Stimulated activated CD4-positive, alpha-beta T cell treated with anti-CD3 and anti-CD28 coated beads, Interleukin-2, amount 100 ng/mL, for 4 hours (primary cell): ENCODE measurements at places on chromosomes 7 and 10.

GRCh38 chr10:7409045-7409731 lies 1.6 kb downstream of the SFMBT2 start:
- no peak for DNase-seq

GRCh38 chr7:16356301-16356958 lies 64.9 kb downstream of the CRPPA start:
- no peak for DNase-seq

- DNase-seq, result no peak
Measured at GRCh38 chr10:24958091-24958720, 5.8 kb upstream of the PRTFDC1 start.

DNA sequence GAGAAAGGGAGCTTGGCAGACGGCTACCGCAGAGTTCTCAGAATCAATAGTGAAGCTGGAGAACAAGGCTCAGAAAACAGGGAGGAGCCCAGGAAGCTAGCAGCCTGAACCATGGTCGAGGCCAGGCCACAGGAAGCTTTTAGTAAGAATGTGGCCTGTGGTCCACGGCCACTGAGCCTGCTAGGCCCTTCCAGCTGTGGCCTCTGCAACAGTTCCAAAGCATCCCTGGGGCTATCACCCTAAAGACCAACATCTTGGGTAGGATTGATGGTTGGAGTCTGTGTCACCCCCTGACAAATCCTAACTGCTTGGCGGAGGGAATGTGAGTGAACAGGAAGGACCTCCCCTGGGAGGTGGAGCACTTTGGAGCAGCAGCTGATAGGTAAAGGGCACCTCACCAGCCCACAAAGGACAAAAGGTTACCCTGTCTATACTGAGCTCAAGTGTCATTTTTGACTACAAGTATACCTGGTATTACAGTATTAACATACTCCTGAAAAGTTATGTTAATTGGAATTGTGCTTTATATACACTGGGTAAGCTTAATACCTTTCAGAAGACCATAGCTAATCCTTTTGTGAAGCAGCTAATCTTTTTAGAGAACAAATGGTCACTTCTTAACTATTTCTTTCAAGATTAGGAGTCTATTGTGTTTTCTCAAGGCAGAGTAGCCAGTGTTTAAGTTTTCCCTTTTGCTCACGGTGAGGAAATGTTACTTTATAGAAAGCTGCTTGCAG lies 18.7 kb downstream of the PTPRE start:
- no peak for DNase-seq

DNA sequence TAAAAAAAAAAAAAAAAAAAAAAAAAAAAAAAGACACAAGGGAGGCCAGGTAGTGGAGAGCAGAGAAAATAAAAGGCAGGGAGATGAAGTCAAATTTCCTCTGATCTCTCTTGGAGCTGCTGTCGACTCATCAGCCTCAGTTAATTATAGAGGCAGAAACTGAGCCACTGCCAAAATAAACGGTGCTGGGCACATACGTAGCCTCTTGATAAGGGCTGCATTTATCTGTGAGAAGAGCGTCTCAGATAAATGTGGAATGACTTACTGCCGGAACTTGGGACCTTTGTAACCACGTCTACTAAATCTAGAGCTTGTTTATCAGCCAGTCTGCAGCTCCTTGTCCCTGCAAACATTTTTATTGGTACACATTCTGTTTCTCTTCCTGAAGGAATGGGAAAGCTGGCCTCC lies 162.3 kb downstream of the BAMBI start:
- DNase-seq, result no peak

GRCh38 chr7:31864646-31865045 lies 177.6 kb downstream of the PPP1R17 start:
- DNase-seq, result no peak
